ENCODE measurements at places on chromosomes 7 and 10. TPM values are rescaled to one million over a fixed set of nuclear protein-coding genes. Genes with fewer than 3 reads are reported as not detected.

DNA sequence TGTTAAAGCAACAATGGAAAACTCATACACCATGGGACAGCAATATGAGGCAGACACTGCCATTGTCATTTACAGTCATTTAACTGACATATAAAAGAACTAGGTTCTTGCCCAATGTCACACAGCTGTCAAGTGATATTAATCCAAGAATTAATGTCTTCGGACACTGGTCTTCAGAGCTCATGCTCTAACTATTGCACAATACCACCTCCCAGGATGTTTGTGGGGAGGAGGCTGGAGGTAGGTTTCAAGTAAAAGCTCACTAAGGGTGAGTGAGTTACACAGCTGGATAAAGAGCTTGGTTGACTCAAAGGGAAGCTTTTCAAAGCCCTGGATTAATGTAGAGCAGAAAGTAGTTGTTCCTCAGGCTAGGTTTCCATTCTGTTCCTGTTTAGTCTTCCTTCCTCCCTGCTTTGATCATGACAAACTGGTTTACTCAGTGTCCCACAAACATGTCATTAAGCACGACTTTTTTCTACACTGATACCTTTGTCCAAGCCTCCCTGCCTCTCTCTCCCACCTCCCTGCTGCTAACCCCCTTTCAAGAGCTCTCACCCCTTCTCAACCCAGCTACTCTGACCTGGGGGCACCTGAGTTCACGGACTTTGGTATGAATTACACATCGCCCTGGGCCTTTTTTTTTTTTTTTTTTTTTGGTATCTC lies 987 bp upstream of the EXOC6 start:
- DNase-seq: no peak

The RASA4 gene
- 6.9 TPM for total RNA-seq

The TMEM229A gene
- not detected for total RNA-seq

The ABCB4 gene
- total RNA-seq: 0.03 TPM

The SAMD9 gene
- total RNA-seq: 4.0 TPM
